EH (cell line): ENCODE measurements at places on chromosomes 7 and 10.

DNA sequence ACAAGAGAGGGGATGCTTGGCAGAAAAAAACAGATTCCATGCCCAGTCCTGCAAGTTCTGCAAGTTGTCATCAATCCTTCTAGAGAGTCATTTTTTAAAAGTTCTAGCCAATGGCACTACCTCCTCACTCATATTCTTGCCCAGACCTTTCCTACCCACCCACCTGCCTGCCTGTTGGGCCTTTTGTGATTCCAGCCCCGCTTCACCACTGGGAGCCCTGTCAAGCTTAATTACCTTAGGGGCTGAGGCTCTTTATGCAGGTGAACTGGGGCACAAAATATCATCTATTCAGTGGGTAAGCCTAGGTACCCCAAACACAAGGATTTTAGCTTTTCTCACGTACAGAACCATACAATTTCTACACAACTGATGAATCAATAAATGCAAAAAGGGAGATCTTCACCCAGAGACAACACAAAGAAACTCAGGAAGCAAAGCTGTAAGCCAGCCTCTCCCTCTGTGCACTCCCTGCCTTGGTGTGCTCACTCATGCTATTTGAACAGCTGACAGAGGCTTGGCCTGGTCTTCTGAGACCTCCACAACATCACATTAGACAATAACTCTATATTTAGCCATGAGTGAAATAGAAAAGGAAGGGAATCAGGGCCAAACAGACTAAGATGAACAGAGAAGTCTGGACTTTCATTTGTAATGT is 222.6 kb downstream of the HTR7 start:
- no peak for DNase-seq

DNA sequence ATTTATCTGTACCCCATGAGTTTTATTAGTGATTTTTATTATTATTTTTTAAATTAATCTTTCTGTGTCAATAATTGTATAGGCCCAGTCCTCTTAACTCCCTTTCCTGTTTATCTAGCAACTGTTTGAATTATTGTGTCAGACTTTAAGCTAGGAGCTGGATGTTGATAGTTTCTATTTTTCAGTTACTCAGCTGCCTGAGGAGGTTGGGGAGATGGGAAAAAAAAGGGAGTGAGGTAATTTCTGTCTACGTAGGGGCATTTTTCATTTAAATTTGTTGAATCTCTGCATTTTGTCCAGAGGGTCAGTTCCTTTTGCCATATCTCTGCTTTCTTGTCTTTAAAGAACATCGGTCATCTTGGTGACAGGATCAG is 5.0 kb upstream of the ZNF518A start:
- no peak for DNase-seq

GRCh38 chr7:1961701-1962276 is 271.0 kb downstream of the MAD1L1 start:
- peak; percentile 94 for DNase-seq

GRCh38 chr10:11604865-11605650 is 6.4 kb downstream of the USP6NL start:
- DNase-seq = no peak

- DNase-seq = no peak
Observed at GRCh38 chr7:571718-572415, 52.2 kb upstream of the PDGFA start.

DNA sequence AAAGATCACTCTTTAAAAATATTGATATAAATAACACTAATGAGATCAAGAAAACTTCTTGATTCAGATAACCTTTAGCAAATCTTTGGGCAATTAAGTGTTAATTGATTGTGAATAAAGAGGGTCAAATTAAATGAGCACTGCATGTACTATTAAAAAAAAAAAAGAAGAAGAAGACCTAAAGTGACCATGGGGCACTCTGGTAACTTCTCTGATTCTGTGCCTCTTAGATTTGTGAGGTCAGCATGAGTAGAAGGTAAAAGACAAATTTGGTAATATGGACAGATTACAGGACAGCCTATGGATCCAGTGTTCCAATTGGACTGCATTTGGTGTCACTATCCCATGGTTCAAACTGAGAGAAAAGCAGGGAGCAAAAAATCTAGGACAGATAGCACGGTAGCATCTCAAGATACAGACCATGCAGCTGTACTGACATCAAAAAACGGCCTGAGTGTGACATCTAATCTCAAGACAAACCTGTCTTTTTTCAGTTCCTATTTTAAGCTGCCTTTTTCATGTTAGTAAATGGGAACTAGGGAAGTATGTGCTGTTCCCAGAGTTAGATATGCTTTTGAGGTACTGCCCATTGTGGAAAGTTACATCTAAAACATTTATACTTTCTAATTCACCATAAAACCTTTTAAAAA is 128.0 kb downstream of the KCND2 start:
- no peak for DNase-seq

DNA sequence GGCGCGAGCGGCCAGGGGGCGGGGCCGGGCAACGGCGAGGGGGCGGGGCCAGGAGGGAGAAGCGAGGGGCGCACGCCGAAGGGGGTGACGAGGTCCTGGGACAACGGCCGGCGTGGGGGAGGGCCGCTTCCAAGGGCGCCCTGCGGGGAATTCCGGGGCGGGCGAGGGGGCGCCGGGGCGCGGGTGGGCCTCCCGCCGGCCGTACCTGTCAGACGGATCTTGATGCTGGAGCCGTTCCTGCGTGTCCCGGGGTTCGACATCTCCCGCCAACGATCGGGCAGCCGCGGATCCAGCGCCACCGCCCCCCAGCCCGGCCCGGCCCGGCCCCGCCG is 421 bp downstream of the SMURF1 start:
- no peak for DNase-seq

DNA sequence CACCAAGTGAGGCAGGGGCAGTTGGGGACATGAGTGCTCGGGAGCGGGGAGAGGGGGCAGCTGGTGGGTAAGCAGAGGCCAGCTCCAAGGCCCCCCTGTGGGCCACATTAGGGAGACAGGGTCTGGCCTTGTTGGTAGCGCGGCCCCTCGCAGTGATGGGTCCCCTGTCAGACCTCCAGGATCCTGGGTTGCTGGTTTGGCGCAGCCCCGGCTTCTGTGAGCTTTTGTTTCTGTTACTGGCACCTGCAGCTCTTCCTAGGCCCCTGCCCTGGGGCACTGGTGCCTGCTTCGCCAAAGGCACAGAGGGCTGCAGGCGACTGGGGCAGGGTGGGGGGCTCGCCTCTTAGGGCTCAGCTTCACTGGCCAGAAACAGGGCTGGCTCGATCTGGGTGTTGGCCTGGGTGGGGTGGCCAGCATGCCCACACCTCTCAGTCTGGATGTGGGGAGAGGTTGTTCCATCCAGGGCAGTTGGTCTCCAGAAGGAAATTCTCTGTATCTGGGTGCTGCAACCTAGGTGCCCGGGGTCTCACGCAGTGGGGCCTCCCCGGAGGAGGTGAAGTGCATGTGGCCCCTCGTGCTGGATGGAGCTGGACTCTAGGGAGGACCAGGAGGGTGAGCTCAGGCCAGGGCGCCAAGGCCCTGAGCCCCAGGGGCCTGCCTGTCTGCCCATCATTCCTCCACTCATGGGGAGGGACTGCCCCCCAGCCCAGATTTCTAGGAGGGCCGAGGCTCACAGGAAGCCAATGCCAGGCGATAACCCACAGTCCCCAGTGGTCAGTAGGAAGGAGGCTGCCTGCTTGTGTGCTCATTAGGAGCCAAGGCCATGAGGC is 138.6 kb downstream of the LHPP start:
- no peak for DNase-seq

DNA sequence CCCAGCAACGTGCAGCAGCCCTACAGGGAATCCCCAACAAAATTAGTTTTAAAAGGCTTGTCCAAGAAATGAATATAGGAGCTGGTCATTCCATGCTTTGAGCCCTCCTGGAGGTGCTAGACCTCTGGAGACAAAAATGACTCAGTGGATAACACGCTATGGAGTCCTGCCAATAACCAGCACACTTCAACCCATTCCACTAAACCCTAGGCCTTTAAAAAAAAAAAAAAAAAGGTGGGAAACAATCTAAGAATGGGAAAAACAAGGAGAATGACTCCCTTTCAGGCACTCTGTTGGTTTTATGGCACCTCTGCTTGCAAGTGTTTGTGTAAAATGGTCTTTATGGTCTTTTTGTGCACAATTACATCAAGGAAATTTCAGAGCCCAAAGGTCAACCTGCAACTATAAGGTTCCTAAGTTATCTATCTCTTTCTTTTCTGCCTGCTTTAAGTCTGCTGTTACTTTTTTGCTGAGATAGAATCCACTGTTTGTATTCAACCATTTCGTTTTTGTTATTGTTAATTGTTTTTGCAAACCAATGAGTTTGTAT is 21.3 kb downstream of the AVL9 start:
- DNase-seq = peak; percentile 22

DNA sequence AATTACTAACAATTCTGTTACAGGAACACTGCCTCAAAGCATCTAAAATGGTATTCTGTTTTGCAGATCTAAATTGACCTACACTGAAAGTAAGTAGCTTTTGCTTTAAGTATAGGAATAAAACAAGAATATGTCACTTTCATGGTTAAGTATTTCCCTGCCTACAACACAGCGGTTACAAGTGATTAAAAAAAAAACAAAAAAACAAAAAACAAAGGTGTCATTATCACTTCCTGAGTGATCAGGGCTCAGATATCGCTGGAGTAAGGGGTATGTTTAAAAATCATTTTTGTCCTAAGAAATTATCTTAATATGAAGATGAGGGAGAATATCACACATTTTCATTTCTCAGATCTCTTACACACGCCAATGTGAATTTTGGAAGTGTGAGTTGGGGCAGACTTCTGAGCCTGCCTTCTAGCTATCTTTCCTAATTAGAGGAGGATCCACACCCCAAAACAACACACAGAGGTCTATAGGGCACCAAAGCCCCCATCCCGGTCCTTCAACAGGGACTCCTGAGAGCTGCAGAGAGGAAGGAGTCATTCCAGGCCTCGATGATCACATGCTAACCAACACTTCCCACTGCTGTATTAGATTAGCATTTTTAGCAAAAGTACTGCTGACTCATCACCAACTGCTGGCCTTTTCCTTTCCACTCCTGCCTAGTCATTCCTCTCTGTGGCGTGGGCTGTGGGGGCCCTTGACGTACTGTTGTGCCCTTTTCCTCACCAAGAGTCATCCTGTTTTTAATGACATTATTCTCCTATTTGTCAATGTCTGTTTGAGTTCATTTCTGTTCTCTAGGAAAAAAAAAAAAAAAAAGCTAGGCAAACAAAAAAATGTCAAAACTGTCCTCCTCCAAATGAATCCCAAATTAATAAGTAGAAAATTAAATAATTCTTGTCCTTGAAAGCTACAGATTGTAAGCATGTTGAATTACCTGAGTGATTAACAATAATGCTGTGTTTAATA is 31.2 kb downstream of the PRTFDC1 start:
- peak; percentile 95 for DNase-seq

DNA sequence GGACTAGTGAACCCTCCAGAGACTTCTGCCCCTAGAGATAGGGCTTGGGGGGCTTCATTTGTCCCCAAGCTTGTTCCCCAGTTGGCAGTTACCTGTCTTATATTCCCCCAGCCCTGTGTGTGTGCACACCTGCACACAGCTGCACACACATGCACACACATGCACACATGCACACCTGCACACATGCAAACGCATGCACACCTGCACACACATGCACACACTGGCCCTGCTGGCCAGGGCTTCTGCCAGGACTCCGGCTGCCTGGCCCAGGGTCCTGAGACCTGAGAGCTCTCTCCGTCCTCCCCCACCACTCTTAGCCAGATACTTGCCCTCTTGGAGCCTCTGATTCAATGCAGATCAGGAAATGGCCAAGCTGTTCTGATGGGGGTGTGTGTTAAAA is 6.7 kb downstream of the ZMIZ1 start:
- DNase-seq = no peak

GRCh38 chr7:26490640-26491624 is 199.3 kb downstream of the SNX10 start:
- no peak for DNase-seq
